ENCODE measurements at places on chromosomes 13 and 19.

GRCh38 chr19:51026554-51026831 lies at the start of gene KLK11:
Gene KLK11 (minus strand): TSS chr19:51026616. CDS start chr19:51025631, 985 bp downstream.
- no peak for DNase-seq

DNA sequence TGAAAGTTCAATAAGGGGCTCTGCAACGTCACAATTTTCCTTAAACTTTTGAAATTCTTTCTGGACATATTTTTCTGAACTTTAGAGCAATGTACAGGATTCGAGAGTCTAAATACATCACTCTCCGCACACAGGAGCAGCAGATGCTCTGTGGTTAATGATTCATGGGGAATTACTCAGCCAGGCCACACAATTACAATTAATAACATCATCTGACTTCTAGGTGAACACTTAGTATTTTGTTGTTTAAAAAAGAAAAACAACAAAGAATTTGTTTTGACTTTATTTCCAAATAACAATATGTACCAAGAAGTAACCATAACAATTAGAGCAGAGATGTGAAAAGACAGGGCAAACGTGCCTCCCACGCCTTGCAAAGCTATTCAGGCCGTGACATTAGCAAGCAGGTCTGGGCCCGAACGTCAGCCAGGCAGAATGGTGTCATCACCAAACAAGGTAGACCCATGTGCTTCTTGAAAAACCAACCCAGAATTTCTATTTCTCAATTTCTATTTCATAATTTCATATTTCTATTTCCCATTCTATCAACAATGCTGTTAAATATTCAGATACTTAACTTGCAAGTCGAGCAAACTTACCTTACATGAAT lies 236.3 kb downstream of the COL4A1 start:
- DNase-seq, result no peak

- no peak for DNase-seq
Observed at GRCh38 chr19:12272980-12273901, 21.4 kb downstream of the ZNF44 start.

DNA sequence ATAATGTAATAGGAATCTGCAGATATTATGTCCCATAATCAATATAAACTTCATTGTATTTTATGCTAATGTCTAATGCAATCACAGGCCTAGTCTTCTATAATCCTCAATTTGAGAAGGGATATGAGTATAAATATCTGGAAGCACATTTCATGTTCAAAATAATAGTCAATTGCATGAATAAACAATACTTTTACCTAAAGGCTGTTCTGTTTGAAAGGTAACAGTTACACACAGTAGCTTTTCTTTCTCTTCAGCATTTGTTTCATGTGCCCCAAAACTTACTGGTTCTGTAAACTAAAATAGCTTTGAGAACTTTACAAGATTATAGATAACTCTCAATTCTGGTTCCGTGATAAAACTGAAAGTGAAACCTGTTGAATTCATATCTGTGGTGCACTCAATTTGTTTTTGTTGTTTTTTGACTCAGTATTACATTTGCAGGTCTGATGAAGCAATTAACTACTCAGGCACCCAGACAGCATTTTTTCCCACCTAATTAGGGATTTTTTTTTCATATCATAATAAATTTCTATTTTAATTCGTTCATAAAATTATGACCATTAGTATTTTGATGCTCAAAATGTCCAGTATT lies 1193.8 kb downstream of the SLITRK1 start:
- DNase-seq, result no peak

- DNase-seq, result no peak
Observed at GRCh38 chr19:54373781-54374631, 9.3 kb upstream of the LAIR1 start.

GRCh38 chr19:31559494-31559893 lies 210.3 kb upstream of the TSHZ3 start:
- DNase-seq, result no peak

GRCh38 chr13:85666356-85666755 lies 132.9 kb downstream of the SLITRK6 start:
- no peak for DNase-seq

DNA sequence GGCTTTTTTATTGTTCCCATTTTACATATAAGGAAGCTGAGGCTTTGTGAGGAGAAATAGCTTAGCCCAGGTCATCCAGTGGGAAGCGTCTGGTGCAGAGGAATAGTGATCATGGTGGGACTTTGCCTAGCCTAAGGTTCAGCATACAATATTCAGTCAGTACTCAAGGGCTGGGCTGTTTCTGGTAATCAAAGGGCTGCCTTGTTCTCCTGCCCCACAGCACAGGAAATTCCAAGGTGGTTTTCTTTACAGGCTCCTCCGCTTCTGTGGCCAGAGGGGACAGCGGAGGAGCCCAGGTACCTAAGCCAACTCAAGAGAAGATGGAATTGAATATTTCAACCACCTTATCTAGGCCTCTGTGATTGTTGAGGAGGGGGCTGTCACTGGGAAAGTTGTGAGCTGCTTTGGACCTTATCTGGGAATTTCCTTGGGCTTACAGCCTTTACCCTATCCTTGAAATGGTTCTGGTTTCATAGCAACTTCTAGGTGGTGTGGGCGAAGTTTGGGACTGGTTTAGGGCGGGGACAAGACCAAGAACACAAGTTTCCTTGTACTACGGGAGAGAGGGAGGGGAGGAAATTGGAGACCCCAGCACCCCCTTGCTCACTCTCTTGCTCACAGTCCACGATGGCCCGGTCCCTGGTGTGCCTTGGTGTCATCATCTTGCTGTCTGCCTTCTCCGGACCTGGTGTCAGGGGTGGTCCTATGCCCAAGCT lies at the start of gene MIA:
TSS of gene MIA (plus strand) at position 606 of the 716 bp plus-strand sequence. CDS start at position 628, 22 bp downstream.
- no peak for DNase-seq

GRCh38 chr13:85255978-85256377 lies 543.2 kb downstream of the SLITRK6 start:
- no peak for DNase-seq

DNA sequence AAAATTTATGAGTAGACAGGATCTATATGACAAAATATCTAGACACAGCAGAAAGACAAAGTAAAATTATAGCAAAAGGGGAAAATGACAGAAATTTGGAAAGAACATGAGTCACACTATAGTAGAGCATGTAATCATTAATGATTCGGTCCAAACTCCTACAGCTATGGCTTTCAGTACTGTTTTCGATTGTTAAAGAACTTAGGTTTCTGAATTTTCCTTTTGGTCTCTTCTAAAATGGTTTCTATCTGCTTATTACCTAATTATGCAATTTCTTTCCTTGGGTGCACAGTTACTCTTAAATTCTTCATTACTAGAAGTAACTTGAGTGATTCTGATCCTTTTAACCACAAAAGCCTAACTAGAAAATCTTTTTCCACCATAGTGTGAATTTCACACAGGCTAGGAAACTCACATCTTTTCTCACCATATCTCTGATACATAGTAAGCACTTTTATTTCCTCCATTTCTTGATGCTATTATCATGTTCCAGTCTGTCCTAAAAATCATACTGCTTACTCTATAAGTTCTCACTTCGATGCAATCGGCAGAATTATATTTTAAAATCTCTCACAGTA lies 1101.4 kb downstream of the PCDH9 start:
- DNase-seq, result no peak

- no peak for DNase-seq
Observed at GRCh38 chr19:30719189-30719998, 347.2 kb downstream of the ZNF536 start.

- no peak for DNase-seq
Observed at GRCh38 chr13:75800545-75800944, 164.4 kb downstream of the LMO7 start.

- DNase-seq, result no peak
Observed at GRCh38 chr19:30082611-30083010, 140.6 kb downstream of the URI1 start.

DNA sequence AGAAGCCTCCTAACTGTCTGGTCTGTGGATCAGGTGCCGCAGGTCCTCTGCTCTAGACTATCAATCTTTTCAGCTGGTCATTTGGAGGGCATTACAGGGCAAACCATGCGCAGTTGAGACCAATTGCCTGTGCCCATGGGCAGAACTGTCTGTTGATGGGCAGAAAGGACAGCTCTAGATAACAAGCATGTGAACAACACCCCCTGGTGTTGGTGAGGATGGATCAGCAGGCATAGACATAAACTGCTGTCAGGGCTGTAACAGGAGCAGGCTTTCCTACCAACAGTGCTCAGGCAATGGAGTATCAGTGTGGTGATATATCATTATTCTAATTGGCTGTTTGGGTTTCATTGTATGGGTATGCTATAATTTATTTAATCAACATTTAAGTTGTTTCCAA lies 104.7 kb upstream of the KL start:
- DNase-seq, result no peak

- DNase-seq, result no peak
Observed at GRCh38 chr13:50449465-50449864, 394.0 kb downstream of the DLEU7 start.

GRCh38 chr13:27628081-27628480 lies 6.4 kb downstream of the POLR1D start:
- DNase-seq, result no peak

GRCh38 chr19:11598103-11598483 lies 810 bp downstream of the ZNF627 start:
- DNase-seq, result no peak

DNA sequence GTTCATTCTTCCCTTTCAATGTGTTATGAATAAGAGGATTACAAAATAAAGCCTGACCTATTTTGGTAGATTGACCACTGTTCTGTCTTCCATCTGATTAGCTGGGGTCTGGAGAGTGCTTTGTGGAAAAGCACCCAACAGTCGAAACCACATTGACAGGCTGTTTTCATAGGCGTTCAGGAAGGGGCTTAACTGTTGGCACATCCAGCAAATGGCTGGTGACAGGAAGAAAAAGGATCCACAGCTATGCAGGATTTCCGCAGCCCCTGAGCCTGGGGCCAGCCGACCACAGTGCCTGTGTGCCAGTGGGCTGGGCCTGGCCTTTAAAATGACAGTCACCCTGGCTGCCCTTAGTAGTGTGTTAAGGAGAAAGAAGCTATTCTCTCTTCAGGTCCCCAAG lies 113.3 kb downstream of the SIPA1L3 start:
- DNase-seq, result no peak

- no peak for DNase-seq
Observed at GRCh38 chr13:66546534-66547379, 683.4 kb downstream of the PCDH9 start.

- DNase-seq, result no peak
Observed at GRCh38 chr13:27783111-27783510, 9.2 kb upstream of the GSX1 start.

- no peak for DNase-seq
Observed at GRCh38 chr19:38975861-38976271, 324 bp upstream of the FBXO17 start.

DNA sequence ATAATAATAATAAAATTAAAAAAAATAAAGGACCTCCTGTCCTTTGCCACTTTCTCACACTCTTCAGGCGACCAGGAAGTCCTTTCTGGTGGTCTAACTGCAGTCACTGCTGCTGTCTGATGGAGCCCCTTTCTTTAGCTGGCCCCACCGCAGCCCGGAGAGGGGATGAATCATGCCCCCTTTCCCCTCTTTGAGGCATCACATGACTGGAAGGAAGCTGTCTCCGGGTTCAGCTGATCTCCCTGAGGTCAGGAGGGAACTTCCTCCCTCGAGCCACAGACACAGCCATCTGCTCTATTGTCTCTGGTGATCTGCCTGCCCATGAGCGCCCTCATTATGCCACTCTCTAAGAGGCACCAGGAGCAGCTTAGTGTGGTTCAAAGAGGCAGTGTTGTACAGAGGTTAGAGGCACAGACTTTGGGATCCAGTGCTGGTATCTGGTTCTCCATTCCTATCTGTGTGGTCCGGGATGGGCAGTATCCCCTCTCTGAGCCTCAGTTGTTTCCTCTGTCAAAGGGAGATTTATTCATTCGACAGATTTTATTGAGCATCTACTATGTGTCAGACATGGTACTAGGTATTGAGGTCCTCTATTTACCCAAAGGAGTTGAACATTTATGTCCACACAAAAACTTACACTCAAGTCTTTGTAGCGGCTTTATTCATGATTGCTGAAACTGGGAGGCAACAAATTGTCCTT lies 30.0 kb downstream of the VAV1 start:
- no peak for DNase-seq

- no peak for DNase-seq
Observed at GRCh38 chr13:109425821-109426689, 360.3 kb downstream of the IRS2 start.

DNA sequence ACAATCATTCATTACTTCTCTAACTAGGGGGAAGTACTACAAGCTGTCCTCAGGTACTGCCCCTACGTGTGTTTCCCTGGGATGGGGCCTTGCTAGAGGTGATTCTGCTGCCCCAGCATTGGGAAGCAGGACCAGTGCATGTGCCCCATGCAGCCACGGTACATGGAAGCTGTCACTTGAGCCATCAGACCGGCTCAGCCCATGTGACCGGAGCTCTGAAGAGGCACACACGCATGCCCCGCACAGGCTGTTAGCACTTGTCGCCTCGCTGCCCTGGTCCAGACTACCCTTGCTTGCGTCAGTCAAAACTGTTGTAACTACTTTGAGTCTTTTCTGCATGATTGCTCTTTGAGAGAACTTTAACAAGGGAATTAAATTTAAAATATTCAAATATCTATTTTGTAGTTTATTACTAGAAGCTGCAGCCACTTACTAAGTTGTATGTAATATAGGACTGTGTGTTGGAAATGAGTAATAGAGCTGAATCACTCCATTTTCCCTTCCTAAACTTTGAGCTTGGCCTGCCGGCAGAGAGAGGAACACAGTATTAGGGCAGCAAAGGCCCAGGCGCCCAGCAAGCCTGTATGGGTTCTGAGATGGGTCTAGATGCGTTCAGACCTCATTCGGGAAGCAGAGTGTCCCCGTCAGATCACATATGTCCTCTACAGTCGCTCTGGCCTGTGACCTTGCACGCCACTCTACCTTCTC lies 42.2 kb downstream of the DHRS12 start:
- no peak for DNase-seq

- no peak for DNase-seq
Observed at GRCh38 chr13:62525652-62526051, 1110.0 kb upstream of the PCDH20 start.

DNA sequence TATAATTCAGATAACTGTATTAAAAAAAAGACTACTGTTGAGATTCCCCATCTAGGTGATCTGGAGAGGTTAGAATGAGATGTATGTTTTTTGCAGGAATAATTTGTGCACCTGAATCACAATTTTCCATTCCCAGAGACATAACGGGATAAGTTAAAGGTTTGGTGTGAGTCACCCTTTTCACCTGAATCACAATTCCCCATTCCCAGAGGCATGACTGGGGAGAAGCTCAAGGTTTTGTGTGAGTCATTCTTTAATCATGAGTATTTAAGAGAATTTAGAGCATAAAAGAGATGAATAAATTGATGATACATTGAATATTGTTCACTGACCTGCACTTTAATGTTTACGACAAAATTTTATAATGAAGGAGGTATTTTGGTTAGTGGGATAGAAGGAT lies 9.0 kb downstream of the OR7A5 start:
- DNase-seq, result no peak

DNA sequence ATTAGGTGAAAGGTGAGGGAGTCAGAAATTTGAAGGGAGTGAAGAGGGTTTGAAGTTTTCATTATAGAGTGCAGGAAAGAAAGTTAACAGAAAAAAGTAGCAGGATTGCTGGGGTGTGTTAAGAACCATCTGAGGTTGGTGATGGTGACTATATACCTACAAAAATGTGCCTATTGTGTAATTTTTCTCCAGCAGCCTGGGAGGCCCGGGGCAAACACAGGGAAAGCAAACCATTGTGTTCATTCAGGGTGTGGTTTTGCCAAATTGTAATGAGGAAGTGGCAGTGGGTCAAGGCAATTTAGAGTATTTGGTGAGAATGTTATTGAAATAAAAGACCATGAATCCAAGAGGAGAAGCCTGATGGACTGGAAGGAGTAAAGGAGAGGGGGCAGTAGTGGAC lies 8.2 kb upstream of the SUCLA2 start:
- no peak for DNase-seq

All from NCI-H187 treated with DMSO at 0.1 percent for 48 hours (cell line).